ENCODE measurements at places on chromosomes 1 and 21. TPM values are rescaled to one million over a fixed set of nuclear protein-coding genes. Genes with fewer than 3 reads are reported as not detected.

The CFAP45 gene
- polyA plus RNA-seq, result 0.51 TPM

DNA sequence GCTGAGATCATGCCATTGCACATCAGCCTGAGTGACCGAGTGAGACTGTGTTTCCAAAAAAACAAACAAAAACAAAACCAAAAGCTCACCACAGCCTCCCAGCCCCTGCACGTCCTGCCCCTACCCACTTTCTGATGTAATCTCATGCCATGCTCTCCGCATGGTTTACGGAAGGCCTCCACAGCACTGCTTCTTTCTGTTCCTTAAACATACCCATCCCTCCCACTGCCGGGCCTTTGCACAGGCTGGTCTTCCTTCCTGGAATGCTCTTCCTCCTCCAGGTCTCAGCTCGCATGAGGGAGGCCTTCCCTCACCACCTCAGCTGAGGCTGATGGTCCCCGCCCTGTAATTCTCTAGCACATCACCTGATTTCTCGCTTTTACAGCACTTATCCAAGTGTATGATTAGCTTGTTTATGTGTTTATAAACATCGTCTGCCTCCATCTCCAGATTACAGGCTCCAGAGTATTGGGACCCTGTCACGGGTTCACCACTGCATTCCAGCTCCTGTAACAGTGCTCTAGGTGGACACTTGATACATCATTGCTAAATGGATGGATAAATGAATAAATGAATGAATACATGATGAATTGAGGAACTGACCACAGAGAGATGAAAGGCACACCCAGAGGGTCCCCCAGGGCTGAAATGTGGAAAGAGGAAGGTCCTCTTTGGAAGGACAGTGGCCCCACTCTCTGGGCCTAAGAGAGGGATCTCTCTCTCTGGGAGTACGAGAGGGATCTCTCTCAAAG lies 22.1 kb downstream of the TCEA3 start:
- DNase-seq, result no peak

GRCh38 chr1:9186082-9186859 lies 48.3 kb upstream of the H6PD start:
- DNase-seq, result peak; percentile 53

The ZNF593OS gene
- not detected for polyA plus RNA-seq

DNA sequence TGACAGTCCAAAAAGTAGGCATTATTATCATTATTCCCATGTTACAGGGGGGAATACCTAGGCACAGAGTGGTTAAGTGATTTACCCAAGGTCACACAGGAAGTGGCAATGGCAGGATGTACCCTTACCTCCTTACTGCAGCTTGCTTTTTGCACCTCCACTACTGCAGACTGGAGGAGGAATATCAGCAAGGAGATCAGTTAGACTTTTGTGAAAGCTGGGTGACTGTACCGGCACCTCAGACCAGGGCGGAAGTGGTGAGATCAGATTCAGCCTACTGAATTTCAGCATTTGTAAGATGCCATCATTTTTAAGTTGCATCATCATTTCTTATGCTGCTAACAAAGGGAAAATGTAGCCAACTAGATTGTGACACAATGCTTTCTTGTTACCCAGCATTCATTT lies 4.5 kb downstream of the ADARB1 start:
- peak; percentile 18 for DNase-seq

The FAM151A gene
- not detected for polyA plus RNA-seq

DNA sequence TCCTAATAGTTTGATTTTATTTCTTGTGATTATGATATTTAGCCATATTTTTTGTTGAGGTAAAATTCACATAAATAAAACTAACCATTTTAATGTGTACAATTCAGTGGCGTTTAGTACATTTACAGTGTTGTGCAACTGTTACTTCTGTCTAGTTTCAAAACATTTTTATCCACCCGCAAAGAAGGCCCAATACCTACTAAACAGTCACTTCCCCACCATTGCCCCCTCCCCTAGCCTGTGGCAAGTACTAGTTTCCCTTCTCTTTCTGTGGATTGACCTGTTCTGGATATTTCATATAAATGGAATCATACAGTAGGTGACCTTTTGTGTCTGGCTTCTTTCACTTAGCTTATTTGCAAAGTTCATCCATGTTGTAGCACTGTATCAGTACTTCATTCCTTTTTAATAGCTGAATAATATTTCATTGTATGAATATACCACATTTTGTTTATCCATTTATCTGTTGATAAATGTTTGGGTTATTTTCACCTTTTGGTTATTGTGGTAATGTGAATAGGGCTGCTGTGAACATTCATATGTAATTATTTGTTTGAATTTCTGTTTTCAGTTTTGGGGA lies 4.1 kb downstream of the FLVCR1 start:
- DNase-seq, result no peak

The TPTE gene
- not detected for polyA plus RNA-seq

DNA sequence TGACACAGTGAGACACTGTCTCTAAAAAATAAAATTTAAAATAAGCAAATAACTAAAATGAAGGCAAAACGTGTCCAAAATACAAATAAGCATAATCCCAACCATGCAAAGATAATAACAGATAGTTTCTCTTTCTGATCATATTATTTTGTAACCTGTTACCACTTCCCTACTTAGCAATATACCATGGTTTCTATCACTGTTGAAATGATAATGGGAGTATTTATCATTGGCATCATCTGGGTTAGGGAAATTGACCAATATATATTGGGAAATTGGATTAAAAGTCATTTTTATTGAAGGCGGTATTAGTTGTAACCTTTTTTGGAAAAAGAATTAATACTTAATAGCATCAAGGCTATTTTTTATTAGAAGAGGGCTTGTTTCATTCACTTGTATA lies 47.0 kb downstream of the USP25 start:
- DNase-seq, result no peak

The KRTAP7-1 gene
- not detected for polyA plus RNA-seq

DNA sequence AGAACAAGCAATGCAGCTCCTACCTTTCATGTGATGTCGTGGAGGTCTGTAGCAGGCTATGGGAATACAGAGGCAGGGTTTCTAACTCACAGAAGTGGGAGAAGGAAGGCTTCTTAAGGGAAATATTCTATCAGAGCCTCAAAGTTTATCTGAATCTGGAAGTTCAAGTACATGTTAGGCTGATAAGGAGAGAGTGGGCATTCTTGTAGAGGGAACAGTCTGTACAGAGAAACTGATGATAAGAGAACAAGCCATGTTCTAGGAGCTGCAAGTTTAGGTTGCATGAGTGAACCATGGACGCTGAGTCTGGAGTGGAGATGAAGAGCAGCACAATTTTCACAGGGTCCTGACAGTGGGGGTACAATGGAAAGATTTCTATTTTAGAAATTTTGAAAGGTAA lies 344.0 kb downstream of the CHRM3 start:
- no peak for DNase-seq

The TNFRSF9 gene
- 0.94 TPM for polyA plus RNA-seq

The ACTN2 gene
- polyA plus RNA-seq, result not detected

GRCh38 chr1:180953291-180954004 lies 40.8 kb downstream of the KIAA1614 start:
- DNase-seq, result no peak

DNA sequence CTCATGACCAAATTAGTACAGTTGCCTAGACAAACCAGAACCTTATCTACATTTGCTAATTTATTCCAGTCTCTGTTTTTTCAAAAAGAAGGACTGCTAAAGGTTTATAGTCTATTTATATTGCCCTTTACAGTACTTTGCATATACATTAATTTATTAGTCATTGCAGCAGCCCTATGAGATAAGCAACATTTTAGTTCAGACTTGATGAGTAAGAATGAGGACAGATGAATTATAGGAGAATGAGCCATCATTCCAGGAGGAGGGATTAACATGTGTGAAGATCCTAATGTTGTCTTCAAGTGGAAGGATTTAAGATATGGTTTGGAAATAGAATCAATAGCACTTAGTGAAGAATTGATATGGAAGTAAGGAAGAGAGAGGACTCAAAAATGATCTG lies 152.4 kb downstream of the KCTD3 start:
- no peak for DNase-seq

Data from AG04450 (cell line).